ENCODE measurements at places on chromosomes 2 and 18.

DNA sequence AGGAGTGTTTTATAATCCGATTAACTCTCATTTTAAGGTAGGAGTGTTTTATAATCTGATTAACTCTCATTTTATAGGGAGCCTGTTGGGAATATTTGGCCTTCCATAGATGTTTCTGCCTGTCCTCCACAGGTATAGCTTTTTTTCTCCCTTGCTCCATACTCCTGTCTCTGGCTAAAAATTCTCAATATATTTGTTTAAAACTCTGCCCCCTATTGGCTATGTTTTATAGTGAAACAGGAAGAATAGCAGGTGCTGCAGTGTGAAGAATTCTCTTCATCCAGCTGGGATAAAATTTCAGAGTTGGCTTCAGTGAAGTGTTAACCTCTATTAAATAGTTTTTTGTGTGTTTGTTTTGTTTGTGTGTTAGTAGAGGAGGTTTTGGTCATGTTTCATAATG is 1046.0 kb upstream of the TMEFF2 start:
- DNase-seq, result no peak

GRCh38 chr18:70417847-70418246 is 129.0 kb downstream of the SOCS6 start:
- DNase-seq, result no peak

DNA sequence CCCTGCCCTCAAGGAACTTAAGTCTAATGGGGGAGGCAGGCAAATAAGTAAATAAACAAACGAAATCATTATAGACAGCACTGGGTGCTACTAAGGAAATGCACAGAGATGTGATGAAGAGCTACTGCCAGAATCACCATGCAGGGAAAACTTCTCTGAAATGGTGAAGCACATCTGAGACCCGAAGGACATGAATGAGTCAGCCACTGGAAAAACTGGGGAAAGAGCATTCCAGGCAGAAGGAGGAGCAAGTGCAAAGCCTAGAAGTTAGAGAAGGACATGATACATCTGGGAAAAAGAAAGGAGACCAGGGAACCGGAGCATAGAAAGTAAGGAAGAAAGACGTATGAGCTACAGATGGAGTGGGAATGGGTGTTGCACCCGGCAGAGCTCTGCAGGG is 56.8 kb downstream of the TGFA start:
- DNase-seq, result no peak

DNA sequence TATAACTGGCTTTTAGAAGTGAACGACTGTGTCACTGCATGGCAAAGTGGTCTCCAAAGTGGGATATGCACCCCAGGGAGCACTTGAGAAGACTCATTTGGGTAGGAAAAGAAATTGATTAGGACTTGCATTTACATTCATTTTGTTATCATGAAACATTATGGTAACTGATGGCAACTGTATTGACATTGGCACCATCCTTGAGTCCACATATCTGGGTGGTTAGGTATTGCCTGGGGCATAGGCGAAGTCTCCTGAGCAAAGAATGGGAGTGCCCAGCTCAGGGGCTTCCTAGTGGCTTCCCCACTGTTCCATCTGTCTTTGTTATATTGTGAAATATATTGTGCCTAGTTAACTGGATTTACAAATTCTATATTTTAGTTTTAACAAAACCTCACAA is 29.2 kb downstream of the SPATS2L start:
- DNase-seq, result no peak

GRCh38 chr2:111032721-111033429 is 87.8 kb upstream of the BCL2L11 start:
- no peak for DNase-seq

DNA sequence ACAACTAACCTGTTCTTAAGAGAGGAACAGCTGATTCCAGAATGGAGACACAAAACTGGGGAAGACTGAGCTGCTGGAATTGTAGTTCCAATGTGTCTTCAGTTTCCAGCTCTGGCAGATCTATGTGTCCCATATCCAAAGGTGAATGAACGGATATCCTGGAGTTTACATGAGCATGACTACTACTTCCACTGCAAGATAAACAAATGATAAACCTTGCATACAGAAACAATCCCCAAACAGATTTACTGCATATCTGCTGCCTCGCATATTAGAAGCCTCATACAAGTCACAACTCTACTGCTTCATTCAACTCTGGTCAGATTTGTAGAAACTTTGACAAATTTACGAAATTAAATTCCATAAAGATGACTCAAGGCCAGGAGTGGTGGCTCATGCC is 15.0 kb downstream of the RTTN start:
- no peak for DNase-seq

GRCh38 chr2:239676716-239677452 is 276.1 kb upstream of the HDAC4 start:
- DNase-seq, result no peak

DNA sequence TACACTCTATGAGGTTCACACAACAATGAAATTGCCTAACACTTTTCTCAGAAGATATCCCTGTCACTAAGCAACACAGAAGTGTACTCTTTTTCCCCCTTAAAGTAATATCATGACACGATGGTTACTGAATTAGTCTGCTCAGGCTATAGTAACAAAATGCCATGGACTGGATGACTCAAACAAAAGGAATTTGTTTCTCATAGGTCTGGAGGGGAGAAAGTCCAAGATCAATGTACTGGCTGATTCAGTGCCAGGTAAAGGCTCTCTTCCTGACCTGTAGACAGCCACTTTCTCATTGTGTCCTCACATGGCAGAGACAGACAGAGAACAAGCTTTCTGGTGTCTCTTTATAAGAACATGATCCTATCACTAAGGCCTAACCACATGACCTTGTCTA is 211.9 kb downstream of the RBM43 start:
- DNase-seq, result no peak

DNA sequence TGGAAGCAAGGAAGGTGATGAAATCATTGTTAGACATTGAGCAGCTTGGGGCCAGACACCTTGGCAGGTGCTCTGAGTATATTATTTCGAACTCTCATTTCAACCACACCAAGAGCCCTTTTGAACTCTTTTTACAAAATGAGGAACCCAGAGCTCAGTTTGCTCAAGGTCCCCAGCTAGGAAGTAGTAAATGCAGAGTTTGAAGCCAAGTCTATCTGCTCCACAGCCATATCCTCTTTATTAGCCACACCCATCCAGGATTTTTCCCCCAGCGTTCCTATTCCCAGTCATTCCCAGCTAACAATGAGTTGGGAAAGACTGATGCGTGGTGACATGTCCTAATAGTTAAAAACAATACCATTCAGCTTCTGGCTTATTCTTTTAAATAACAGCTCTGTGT is 40.2 kb downstream of the SEMA4F start:
- DNase-seq, result no peak

DNA sequence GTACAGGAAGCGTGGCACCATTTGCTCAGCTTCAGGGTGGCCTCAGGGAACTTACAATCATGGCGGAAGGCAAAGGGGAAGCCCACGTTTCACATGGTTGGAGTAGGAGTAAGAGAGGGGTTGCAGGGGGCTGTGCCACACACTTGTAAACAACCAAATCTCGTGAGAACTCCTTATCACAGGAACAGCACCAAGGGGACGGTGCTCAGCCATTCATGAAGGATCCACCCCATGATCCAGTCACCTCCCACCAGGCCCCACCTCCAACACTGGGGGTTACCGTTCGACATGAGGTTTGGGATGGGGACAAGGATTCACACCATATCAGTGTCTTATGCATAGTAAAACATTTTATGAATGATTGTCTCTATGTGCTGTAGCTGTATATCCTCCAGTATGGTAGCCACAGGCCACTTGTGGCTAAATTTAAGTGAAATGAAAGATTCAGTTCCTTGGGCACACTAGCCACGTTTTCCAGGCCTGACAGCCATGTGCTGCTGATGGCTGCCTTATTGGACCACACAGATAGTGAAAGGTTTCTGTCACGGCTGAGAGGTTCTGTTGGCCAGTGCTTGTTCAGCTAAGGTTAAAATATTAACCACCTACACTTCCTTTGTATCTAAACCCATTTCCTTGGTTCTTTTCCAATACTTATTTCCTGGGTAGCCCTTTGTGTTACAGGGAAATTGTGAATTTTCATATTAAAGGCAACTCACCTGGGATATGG is 77.3 kb downstream of the AGAP1 start:
- DNase-seq, result no peak

- DNase-seq, result no peak
These were observed 125.6 kb upstream of the MYT1L start for GRCh38 chr2:2456721-2457120.

Data from activated T-cell treated with anti-CD3 and anti-CD28 coated beads for 1 hour (primary cell).